ENCODE measurements at places on chromosomes 2 and 18.

- DNase-seq = no peak
Observed at GRCh38 chr18:12003894-12004293, 22.6 kb downstream of the IMPA2 start.

DNA sequence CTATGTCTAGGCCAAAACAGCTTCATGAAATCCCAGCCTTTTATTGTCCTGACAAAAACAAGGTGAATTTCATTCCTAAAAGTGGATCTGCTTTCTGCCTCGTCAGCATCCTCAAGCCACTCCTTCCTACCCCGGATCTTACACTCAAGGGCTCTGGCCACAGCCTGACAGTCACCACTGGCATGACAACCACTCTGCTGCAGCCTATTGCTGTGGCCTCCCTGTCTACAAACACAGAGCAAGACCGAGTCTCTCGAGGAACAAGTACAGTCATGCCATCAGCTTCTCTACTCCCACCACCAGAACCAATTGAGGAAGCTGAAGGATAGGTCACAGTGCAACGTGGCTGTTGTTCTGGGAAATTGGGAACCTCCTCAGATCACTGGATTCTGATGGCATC lies 106.1 kb downstream of the ICA1L start:
- no peak for DNase-seq

GRCh38 chr18:67973916-67974315 lies 457.4 kb upstream of the DSEL start:
- no peak for DNase-seq

- no peak for DNase-seq
Observed at GRCh38 chr2:221606424-221606823, 34.3 kb upstream of the EPHA4 start.

GRCh38 chr2:1594373-1595171 lies 149.7 kb downstream of the PXDN start:
- DNase-seq = no peak

DNA sequence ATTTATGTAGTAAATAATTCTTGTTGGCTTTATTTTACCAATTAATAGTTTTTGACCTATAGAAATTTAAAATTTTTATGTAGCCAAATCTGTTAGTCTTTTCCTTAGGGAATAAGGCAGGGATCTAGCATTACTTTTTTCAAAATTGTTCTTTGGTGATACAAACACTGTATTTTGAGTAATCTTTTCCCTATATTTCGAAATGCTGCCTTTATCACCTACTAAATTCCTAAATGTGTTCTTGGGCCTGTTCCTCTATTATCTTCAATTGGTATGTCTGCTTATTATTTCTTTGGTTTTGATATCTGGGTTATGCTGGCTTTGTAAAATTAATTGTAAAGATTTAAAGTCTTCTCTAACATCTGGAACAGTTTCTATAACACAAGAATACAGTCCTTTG lies 87.5 kb downstream of the DYSF start:
- DNase-seq = no peak
